ENCODE measurements at places on chromosomes 13 and 19.

DNA sequence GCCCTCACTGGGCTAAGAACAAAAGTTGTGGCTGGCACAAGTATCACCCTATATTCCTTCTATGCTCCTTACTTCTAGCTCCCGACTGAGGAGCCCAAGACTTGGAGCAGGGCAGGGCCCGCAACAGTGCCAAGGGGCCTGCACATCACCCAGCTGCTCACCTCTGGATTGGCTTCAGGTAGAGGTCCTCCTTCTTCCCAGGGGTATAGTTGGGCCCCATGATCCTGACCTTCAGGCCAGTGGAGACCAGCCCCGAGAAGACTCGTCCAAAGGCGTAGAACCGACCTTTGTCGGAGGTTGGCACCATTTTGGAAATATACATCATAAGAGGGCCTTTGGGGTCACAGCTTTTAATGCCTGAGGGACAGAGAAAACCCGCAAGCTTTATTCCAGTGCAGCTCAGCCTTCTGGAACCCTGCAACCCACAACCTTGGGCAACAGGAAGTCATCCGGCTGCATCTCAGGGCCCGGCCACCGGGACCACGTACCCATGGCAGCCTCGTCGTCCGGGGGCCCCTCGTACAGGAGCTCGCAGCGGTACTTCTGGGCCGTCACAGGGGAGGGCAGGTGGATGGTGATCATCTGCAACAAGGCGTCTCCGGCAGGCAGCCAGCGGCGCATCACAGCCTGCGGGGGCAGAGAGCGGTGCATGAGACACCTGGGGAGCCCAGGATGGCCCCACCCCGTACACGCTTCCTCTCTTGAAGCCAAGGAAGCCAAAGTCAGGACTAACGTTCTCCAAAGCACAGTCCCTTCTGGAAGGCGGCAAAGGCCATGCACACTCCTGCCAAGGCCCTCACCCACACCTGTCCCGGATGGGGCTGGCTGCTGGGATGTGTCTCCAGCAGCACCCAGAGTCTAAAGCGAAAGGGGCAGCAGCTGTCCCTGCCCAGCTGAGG is 4.7 kb downstream of the EEF2 start:
- DNase-seq: no peak

- no peak for DNase-seq
Observed at GRCh38 chr13:83340170-83340569, 542.1 kb downstream of the SLITRK1 start.

DNA sequence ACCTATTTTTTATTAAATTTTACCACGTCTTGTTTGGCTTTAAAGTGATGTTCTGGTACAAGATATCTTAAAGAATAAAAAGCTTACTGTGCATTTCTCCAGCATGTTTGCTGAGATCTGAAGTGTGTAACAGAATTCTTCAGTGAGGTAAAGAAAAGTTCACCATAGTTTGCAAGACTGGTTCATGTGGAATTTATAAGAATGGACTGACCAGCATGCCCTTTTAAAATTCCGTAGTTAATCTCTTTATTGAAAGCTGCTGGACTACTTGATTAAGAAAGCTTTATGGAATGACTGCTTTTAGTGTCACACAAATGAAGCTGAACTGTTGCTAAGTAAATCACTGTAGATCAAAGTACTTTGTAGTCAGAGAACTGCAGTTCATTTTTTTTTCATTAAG is 119.2 kb downstream of the GPC6 start:
- DNase-seq: no peak

DNA sequence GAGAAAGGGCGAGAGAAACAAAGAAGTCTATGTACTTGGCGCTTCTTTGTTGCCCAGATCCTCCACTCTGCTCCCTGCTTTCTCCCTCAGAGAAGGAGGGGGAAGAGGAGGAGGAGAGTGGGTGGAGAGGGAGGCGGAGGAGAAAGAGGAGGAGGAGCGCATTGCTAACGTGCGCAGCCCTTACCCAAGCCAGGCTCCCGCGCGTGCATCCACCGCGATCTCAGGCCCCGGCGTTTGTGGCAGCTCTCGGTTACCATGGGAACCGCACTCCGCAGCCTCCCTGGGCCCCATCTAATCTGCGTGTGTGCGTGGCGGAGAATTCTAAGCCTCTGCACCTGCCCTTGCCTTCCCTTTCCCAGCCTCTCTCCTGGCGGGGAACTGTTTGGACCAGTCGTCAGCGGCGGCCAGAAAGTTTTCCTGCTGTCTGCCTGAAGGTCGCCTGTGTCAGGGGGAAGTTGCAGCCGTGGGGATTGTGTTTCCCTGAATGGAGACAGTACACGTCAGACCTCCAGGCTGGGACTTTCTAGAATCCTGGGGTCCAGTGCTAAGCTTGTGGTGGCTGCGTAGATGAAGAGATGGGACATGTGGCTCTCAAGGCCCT is at the start of gene ERICH6B:
TSS of gene ERICH6B (minus strand) at position 239 of the 601 bp plus-strand sequence. CDS start 18,734 bp downstream, outside the sequence.
- no peak for DNase-seq

- DNase-seq: no peak
Observed at GRCh38 chr13:96274046-96274445, 184.1 kb downstream of the HS6ST3 start.

DNA sequence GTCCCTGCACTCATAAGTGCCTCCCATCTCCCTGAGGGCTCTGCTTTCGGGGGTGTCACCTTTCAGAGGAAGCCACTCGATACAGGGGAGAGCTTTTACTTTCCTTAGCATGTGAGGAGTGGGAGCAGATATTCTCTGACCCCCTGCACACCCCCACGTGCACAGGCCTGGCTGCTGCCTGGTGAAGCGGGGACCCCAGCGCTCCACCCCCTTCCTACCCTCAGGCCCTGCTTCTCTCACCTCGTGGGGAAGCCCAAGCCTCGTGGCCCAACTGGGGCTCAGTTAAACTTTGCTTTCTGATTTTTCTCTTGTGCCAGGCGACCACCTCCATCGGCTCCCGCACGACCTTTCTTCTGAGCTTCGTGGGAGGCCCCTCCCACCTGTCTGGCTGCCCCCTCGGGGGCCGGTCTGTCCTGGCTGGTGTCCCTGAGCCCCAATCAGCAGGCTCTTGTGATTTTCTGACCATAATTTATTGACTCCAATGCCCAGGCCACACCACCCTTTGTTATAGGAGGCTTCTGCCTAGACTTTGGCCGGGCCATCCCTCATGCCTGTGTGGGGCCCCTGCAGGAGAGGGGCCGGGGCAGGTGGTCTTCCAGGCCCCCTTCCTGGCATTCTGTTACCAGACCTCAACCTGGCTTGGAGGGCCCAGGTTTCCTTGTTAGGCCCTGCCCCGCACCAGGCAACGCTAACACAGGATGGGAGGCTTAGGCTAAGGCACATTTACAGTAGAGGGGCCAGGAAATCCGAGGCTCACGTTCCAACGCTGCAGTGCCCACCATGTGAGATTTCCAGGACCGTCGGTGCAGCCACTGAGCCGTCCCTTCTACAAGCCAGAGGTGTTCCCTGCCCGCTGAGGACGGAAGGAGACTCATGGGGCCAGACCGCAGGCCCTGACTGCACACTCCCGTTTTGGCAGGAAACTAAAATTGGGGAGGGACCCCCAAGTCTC is 3.7 kb downstream of the TMED1 start:
- no peak for DNase-seq

- no peak for DNase-seq
Observed at GRCh38 chr13:30191491-30192100, 115.8 kb downstream of the KATNAL1 start.

DNA sequence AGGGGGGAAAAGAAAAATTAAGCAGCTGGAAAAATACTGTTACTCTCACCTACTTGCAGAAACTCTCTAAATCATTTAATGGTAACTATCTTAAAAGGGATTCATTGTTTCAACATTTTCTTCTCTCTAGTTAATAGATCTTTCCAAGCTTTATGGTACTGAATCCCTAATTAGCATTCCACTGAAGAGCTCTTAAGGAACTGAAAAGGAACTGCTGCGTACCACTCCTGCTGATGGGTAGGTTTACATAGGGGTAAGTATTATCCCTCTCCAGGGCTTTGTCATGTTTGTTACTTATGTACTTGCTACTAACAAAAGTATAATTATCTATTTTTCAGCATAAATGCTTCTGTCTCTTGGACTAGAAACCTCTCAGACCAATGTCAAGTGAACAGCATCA is 12.5 kb downstream of the TEX30 start:
- no peak for DNase-seq

- no peak for DNase-seq
Observed at GRCh38 chr19:14061751-14062557, at the start of gene PALM3. Gene PALM3 (minus strand): TSS chr19:14062076. CDS start chr19:14061980, 96 bp downstream.

DNA sequence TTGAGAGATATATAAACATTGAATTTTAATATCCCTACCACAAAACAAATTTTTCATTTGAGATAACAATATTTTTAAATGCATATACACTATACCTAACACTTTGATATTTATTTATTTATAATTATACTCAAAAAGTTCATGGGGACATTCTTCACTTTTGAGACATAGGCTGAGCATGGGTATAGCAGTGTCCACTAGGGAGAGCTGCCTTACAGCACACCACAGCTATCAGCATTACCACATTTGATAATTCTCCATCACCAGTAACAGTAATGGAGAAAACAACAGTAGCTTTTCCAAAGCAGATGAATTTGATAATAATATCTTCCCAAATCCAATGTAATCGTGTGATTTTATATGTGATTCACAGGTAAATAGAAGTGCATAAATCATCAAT is 626.1 kb downstream of the DACH1 start:
- no peak for DNase-seq

DNA sequence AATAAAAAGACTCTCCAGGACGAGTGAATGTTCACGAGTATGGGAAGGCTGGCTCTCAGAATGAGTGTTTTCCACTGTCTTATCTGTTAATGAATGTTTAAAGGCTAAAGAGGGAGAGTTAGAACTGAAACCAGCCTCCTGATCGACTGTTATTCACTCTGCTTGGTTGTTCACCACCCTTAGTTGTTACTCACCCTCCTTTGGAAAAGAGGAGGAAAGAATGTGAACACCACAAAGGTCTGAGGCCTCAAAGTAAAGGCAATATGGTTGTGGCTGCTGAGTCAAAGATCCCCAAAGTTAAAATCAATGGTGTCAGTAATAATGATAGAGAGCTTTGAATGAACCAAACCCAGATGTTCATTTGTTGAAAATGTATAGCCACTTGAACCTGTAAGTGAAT is 1793.2 kb upstream of the PCDH20 start:
- DNase-seq: no peak

- DNase-seq: no peak
Observed at GRCh38 chr19:35144600-35145436, 1.8 kb downstream of the FXYD7 start.

DNA sequence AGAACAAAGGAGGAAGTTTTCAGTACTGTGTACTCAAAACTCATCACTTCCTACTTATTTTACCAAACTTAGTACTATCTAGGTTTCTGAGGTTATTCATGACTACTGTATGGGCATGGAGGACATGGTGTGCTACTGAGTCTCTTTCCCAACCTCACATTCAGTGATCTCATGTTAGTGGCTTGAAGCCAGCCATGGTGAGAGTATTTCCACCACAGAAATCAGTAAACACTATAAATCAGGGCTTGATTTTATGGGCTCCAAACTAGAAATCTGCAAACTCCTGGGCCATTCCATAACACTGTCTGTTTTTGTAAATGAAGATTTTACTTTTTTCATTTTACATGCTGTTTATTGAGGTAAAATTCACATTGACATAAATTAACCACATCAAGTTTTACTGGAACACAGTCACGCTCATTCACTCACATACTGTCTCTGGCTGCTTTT is 19.7 kb downstream of the MED26 start:
- DNase-seq: no peak

DNA sequence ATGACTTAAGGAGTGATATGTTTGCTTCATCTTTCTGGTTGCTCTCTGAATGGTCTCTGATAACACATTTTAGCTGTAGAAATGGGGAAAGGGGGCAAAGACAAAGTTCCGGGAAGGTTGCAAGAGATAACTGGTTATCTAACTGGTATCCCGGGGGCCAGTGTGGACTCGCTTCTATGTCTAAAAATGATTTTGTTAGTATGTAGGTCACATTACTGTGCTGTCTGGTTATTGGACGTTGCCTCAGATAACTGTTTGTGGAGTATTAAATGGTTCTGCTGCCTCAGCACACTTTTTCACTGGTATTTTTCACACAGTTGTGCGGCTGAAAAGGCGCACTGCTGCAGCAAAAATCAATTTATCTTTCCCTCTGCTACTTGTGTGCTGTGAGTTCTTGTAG is 63.0 kb upstream of the ZNF536 start:
- no peak for DNase-seq

DNA sequence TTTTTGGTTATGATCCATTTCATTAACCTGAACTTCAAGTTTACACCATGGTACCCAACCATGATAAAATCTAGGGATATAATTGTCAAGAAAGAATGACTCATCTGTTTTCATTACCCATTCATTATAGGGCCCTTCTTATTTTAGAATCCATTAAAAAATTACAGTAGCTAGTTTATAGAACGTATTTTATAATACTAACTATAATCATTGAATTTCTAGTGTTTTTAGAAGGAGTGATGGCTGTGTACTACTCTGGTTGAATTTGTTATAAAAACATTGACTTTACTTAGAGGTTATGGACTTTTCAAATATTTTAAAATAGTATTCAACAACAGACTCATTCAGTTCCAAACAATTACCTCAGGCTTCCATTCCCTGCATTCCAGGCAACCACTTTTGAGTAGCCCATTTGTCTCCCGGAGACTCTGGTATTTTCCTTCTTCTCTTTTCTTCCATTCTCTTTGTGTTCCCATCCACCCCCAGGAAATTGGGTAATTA is 71.9 kb upstream of the KLF12 start:
- no peak for DNase-seq

DNA sequence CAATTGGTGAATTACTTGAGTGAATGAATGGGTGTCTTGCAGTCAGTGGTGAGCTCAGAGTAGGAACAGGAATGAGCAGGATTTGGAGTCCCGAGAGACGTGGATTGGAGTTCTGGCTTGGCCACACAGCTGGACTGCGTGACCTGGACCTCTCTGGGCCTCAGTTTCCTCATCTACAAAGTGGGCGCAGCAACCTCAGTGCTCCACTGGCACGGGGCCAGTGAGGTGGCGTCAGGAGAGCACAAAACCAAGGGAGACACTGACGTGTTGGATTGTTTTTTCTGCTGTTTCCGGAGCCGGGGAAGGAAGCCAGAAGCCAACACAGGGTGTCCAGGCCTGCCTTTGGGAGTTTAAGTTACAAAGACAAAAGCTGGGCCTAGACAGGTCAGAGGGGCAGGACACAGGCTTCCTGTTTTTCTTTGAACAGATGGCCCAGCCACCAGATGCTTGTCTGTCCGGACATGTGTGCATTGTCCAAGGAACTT is 6.5 kb upstream of the DOCK6 start:
- no peak for DNase-seq

DNA sequence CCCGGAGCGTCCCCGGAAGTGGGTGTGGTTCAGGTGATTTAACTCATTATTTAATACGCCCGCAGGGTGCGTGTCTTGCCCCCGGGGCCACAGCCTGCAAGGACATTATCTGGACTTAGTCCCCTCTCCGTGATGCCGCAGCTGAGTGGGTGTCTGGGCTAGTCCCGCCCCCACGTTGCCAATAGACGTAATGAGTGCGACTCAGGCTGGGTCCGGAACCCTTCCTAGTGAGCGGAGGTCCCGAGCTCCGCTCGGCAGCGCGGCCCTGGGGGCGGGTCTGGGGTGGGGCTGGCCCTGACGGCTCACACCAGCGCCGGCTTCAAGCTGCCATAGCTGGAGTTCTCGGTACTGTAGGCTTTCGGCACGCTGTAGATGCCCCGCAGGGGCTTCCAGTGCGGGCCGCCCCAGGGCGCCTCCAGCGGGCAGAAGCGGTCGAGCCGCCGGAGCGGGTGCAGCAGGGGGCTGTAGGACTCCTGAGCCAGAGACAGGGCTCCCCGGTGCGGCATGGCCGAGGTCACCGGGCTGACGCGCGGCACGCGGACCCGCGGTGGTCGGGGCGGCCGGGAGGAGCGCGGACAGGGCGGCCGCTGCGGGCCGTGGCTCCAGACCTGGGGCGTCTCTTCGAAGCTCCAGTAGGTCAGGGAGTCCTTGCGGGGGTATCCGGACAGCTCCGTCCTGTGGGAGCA is 918 bp upstream of the LHB start:
- no peak for DNase-seq

- DNase-seq: no peak
Observed at GRCh38 chr13:21685485-21686064, 14.7 kb downstream of the FGF9 start.
